Anterior cingulate cortex (tissue), 58 donors: ENCODE measurements at places on chromosomes 11 and 22.

- no peak for DNase-seq
Measured at GRCh38 chr11:127943152-127943551, 644.2 kb downstream of the ETS1 start.

DNA sequence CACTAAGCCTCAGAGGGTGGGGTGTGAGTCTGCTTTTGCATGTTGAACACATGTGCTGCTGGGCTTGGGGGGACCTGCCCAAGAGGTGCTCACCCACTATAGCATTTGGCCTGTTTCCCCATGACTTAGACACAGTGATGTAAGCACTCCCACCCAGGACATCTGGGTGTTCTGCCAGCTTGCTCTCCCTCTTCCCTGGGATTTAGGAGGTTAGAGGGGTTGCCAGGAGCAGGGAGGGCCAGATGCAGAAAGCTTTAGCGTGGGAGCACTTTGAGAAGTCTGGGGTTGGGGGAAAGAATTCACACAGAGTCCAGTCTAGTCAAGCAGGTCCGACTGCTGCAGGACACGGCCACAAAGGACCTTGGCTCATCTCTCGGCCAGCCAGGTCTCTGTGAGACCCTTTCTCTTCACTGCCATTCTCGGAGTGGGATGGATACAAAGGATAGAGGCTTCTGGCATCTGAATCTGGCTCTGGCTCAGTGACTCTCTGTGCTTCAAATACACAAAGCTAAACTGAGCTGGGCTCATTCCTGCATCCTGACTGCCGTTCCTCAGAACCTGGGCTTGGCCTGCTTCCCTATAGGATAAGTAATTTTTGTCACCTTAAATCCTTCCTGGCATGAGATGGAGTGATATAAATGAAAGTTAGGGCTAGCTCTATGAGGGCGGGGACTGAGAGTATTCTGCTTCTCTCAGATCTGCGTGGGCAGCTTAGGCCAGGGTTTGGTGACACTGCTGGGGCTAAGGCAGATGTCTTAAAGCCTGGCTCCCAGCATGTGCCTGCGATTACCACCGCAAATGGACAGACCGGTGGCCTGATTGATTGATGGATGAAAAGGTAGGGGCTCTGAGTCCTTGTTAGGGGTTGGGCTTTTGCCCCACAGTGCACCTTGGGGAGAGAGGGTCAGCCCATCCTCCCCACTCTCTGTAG lies 14.5 kb downstream of the USP2 start:
- DNase-seq: no peak

DNA sequence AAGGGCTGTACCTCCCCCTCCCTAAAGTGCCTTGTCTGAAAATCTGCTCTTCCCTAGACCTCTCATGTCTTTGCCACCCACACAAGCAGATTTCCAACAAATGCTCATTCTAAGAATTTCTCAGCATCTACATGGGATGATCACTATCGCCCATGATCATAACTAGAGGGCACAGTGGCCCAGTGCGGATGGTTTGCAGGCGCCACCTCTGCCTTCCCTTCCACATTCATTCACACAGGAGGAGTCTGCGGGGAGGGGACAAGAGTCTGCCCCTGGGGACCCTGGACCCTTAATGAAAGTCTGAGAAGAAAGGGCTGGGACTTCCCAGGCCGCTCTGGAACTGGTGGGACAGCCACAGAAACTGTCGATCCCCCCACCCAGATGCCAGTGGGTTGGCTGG lies 28.9 kb downstream of the KCTD17 start:
- no peak for DNase-seq

DNA sequence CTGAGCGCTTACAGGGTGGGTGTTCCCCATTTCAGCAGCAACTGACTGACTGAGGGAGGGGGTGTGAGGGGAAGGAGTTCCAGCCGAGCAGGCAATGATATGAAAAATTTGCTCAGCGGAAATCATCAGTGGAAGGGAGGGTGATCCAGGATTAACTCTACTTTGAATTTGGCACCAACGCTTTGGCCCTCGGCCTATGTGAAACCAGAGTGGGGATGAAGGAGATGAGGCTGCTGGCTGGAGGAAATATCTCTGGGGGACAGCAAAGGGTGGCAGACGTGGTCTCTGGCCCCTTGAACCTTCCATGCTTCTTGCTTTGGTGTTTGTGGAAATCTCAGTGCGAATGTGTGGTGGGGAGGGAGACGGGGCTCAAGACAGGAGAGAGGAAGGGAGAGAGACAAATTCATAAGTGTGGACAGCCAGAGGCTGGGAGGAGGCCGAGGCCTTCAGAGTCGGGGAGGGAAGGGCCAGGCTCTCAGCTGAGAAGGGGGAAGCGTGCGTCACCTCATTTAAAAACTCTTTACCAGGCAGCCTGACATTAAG lies 83.6 kb downstream of the FDX1 start:
- DNase-seq: no peak

DNA sequence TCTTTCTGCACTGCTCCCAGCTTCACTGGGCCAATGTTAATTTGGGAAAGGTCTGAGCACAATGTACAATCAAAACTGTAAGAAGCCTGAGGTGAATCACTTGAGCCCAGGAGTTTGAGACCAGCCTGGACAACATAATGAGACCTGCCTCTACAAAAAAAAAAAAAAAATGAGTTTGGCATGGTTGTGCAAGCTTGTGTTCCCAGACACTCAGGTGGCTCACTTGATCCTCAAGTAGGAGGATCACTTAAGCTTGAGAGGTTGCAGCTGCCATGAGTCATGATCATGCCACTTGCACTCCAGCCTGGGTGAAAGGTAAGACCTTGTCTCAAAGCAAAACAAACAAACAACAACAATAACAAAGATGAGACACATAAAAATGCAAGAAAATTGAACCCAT lies 38.6 kb upstream of the SC5D start:
- DNase-seq: no peak

DNA sequence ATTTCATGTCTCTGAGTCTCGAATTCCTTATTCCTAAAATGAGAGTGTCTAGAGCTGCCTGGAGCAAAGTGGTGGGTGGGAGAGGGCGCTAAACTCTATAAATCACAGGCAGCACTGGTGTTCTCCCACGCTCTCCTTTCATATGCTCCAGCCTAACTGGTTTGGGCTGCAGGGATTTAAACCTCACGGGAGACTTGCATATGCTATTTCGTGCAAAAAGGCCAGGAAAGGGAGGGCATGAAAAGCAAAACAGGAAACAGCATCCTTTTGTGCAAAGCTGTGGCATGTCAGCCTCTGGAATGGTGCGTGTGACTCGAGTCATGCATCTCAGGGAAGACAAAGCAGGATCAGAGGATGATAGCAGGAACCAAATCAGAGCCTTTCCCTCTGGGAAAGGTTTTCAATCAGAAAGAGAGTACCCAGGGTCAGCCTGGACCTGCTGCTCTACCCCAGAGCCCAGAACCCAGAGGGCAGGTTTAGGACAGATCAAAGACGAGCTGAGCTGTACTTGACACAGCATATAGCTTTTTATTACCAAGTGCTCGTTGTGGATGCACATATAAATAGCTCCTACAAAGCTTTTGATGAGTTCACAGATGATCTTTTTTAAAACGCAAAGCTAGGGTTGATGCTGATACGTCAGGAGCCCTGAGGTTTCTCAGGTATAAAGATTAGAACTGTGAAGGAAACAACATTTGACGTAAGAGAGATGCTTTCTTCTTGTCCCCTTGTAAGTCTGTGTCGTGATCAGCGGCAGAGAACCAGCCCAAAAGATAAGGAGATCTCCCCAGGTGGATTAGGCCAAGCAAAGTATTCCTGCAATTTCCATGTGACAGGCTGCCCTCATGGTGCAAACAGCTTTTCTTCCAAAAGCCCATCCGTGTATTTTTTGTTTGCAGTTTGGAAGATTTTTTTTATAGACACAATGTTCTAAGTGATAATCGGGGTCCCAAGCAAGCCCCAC lies 46.2 kb upstream of the YWHAH start:
- no peak for DNase-seq

GRCh38 chr11:56543157-56543556 lies at the start of gene OR5M11:
OR5M11 (minus strand) TSS chr11:56543257; CDS start chr11:56543257, 0 bp downstream.
- no peak for DNase-seq

DNA sequence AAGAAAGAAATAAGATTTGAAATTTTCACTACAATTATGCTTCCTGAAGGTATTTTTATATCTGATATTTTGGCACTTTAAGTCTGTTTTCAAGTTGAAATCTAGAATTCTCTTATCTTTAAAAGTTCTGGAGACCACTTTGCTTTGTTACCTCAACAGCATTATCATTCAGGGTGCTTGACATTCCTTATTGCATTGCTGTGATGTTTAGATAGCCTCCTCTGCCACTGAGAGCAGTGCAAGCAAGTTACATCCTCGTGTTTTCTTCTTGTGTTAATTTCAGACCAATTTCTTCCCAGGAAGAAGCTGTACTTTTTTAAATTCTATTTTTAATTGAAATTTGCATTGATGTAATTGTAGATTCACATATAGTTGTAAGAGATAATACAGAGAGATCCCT lies 333.9 kb upstream of the KIRREL3 start:
- no peak for DNase-seq

GRCh38 chr11:69821511-69822040 lies 2.4 kb upstream of the FGF3 start:
- DNase-seq: no peak

DNA sequence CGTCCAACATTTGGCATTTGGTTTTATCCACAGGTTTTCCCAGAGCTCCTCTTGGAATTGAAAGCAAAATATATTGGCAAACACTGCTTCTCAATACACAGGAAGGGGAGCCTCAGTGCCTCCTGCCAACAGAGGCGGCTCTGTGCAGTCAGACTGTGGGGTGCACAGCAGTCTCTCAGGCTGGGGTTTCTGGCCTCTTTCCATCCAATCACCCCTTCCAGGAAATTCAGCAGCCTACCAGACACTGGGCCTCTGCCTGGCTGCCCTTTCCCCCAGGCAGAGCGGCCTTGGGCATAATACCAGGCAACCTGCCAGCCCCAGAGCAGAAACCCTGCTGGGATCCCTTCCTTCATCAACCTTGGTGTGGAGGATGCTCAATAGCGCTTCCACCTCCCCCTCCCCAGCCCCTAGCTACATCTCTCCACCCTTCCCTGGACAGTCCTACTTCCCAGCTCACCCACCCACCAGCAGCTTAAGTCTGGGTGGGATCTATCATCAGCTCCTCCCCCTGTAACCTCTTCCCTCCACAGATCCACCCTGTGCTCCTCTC lies 17.8 kb upstream of the RAPSN start:
- peak; percentile 77 for DNase-seq

DNA sequence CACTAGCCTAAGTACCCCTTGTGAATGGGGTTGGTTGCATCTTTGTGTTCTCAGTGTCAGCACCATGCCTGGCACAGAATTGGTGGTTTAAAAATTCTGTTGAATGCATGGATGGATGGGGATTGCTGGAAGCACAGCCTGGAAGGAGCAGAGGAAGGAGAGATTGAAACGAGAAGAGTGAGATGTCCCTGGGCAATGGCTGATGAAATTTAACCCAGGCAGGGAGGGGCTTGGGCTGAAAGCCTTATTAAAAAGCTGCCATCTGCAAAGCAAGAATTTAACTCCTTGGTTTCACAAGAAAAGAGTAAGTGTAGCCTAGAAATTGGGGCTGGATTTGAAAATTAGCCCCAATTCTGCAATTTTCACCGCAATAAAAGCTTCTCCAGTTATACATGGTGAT lies 126.7 kb downstream of the TEAD1 start:
- DNase-seq: no peak

- DNase-seq: no peak
Measured at GRCh38 chr22:33542153-33542552, 378.1 kb downstream of the LARGE1 start.

DNA sequence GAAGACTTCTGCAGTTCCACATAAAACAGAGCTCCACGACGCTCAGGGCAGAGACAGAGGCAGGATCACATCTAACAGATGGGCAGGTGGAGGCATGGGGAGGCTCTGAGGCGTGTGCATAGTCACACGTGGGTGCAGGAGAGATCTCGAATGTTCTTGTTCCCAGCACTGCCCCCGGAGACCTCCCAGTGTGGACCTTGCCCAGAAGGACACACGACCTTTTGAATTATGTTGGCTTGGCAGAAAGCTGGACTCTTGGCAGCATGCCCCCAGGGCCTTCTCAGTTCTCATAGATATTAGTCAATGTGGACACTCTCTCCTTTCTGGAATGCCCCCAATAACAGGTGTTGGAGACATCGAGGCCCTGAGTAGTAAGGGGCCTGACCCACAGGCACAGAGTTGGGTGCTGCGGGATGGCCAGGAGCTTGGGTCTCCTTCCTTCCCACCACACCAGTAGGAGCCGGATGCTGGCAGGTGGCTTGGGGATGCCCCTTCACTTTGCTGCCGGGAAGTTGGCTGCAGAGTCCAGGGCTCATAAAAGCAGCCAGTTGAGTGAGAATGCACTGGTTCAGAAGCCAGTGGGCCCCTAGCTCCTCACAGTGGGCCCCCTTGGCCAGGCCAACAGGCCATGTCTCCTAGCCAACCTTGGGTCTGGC lies 12.1 kb downstream of the MYEOV start:
- no peak for DNase-seq

DNA sequence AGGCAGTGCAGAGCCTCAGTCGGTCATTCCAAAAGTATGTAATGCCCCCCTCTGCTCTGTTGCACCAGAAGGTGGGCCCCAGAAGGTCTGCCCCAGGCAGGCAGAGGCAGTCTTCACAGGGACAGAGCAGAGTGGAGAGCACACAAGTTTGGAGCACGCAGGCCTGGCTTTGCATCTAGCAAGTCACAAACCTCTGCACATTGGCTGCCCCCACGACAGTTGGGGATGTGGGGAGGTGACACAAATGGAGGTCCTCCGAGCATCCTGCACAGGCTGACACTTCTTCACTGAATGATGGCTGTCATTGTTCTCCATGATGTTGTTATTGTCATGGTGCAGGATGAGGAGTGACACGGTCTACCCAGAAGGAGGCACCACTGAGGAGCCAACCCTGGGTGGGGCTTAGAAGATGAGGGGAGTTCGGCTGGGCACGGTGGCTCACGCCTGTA lies 11.9 kb downstream of the TOM1 start:
- DNase-seq: no peak

DNA sequence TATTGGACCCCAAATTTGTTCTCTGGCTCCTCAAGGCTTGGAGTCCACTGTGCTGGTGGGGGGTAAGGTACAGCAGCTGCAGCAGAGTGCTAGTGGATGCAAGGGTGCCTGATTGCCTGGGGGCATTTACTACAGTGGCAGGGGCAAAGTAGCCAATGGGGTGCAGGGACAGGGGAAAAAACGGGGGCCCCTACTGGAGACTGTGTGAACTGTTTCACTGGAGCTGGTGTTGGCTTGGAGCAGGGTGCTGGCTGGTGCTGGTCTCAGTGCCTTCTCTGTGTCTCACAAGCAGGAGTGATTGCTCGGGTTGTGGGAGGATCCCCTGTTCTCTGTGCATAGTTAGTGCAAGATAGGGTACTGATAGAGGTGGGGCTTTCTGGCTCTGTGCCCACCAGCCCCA lies 935.9 kb downstream of the JRKL start:
- no peak for DNase-seq
